ENCODE measurements at places on chromosomes 7 and 10. TPM values are rescaled to one million over a fixed set of nuclear protein-coding genes. Genes with fewer than 3 reads are reported as not detected.

- no peak for DNase-seq
These were observed 154.8 kb downstream of the RAPGEF5 start for GRCh38 chr7:22202141-22202540.

GRCh38 chr7:37642028-37642540 is 41.5 kb upstream of the GPR141 start:
- DNase-seq: no peak

GRCh38 chr10:10392511-10392910 is 625.2 kb upstream of the CELF2 start:
- no peak for DNase-seq

GRCh38 chr7:22174574-22174953 is 182.4 kb downstream of the RAPGEF5 start:
- DNase-seq: no peak

DNA sequence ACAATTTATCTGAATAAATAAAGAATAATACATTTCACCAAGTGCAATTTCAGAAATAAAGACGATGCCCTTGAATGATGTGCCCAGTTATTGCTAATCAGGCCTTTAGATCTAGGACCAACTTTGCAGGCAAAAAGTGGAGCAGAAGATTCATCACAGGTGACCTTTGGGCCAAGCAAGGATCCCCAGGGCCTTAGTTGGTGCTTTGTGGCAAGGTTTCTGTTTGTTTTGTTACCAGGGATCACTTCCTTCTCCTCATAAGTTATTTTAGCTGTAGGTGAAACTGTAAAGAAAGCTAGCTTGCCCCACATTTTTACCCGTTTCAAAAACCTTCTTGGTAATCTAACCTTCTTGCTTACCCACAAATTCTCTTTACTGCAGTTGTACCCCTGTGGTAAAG is 323.2 kb downstream of the NEBL start:
- DNase-seq: no peak

GRCh38 chr7:41917-42565 is 150.3 kb upstream of the FAM20C start:
- no peak for DNase-seq

GRCh38 chr7:130356876-130357611 is 12.4 kb downstream of the CPA5 start:
- DNase-seq: no peak

- peak; percentile 74 for DNase-seq
These were observed 94.0 kb downstream of the ELMO1 start for GRCh38 chr7:37354656-37355131.

DNA sequence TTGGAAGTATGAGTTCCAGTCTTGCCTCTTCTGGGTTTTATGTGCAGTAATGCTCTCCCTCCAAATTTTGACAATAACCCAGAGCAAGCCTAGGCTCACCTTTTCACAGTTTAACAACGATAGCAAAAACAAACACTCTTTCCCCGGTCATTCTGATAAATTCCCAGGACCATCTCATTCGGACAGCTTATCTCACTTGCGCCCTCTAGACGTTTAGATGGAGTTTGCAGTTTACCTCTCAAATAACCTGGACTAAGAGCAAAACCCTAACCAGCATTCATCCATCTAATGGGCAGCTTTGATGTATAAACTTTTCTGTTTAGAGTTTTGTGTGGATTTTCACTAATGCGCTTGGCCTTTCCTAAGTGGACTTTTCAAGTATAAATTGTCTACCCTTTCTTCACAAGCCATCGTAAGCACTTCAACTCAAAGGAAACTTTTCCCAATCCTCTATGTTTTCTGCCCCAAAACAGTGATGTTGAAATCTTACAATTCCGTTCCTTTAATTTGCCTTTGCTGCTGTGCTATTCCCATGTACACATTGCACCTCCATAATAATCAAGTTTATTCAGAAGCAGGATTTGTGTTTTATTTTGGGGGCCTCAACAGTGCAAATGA is 114.9 kb downstream of the HDAC9 start:
- no peak for DNase-seq

DNA sequence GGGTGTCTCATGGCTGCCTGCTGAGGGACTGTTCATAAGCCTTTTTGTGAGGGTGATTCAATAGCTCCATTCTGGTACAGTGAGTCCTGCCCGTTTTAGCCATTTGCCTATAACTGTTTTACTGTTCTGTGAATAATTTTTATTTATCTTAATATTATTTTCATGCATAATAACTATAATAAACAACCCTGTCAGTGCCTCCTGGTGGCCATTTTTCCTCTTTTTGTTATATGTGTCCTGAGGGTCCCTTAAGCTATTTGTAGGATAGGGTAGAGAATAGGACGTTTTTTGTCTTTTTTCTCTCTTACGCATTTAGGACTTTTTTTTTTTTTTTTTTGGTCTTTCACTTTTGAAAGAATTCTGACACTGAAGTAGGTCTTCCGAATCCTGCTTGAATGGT is 2.9 kb downstream of the C1QL3 start:
- DNase-seq: no peak

DNA sequence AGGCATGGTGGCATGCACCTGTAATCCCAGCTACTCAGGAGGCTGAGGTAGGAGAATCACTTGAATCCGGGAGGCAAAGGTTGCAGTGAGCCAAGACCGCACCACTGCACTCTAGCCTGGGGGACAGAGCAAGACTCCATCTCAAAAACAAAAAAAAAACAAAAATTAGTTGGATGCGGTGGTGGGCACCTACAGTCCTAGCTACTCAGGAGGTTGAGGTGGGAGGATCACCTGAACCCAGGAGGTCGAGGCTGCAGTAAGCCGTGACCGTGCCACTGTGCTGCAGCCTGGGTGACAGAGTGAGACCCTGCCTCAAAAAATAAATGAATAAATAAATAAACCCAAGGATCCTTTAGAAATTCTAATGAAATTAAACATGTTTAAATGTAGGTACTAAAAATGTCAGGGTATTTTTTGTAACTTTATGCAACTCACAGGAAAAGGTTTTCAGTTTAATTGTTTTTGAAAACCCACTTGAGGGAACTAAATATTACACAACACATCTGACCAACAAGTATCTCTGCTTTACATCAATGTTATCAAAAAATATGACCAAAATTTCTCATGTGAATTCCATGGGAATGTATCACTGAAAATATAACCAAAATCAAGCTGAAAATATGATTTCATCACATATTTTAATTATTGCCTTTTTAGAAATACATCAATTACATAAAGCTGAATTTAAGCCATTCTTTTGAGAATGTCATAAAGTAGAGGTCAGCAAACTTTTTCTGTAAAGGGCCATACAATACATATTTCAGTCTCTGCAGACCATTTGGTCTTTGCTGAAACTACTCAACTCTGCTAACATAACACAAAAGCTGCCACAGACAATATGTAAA is 23.9 kb downstream of the UPF2 start:
- DNase-seq: no peak

DNA sequence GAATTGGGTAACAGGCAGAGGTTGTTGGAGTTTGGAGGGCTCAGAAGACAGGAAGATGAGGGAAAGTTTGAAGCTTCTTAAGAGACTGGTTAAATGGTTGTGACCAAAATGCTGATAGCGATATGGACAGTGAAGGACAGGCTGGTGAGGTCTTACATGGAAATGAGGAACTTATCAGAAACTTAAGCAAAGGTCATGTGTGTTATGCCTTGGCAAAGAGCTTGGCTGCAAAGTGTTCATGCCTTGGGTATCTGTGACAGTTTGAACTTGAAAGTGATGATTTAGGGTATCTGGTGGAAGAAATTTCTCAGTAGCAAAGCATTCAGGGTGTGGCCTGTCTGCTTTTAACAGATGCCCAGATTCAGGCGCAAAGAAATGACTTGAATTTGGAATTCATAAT is 64.5 kb upstream of the EEPD1 start:
- no peak for DNase-seq

DNA sequence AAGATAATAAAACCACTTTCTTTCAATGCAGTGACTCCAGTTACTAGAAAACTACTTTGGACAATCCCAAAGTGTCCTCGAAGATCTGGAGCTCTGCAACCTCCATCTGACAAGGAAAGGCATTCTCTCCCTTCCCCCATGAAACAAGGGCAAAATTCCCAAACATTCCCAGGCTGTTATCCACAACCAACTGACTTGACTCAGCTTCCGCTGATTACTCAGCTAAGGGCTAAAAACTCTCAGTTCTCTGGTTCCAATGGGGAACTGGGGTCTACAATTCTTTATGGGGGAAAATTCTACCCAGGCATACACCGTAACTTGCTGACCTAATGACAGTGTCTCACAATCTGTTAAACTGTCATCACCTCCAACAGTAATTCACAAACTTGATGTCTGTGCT is 48.4 kb downstream of the SFMBT2 start:
- DNase-seq: no peak

DNA sequence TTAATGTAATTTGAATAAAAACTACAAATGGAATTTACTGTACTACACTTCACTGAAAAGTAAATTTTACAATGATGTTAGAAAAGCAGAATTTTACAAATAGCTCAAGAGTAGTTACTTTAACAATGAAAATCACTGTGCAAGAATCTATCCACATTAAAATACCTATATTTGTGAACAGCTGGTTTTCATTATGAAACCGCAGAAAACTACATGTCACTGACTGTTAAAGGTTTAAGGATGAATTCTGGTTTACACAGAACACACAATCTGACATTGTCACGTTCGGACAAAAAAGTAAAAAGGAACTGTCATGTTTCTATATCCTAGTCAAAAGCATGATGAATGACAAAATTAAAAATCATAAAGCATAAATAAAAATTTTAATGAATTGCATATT is 415.3 kb upstream of the PRKCQ start:
- DNase-seq: no peak

- DNase-seq: no peak
These were observed 177.3 kb upstream of the MBL2 start for GRCh38 chr10:52949899-52950298.

- no peak for DNase-seq
These were observed 182.6 kb upstream of the TMEM106B start for GRCh38 chr7:12028508-12028907.

DNA sequence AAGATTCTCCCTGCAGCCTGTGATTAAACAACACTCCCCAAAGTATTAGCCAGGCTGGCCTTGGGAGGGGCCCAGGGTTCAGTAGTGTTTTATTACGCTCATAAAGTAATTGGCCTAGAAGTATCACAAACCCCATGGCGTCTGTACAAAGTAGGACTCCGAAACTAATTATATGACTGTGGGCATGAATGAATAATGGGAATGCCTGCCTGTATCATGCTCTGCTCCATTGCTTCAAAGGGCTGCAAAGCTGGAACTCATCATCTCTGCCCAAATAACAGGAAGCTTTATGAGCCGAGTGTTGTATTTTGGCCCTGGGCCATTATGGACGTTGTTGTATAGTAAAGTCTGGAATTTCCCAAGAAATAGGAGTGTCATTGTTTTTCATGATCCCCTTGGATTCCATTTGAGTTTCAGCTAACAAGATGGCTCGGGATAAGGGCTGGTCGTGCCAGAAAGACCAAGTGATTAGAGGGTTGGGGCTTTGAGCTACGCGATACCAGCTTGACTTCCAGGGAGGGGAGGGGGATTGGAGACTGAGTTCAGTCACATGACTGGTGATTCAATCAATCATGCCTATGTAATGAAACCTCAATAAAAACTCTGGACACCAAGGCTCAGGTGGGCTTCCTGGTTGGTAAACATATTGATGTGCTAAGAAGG is 65.3 kb upstream of the NPTX2 start:
- no peak for DNase-seq

GRCh38 chr10:108556186-108556585 is 1367.1 kb downstream of the XPNPEP1 start:
- DNase-seq: no peak

DNA sequence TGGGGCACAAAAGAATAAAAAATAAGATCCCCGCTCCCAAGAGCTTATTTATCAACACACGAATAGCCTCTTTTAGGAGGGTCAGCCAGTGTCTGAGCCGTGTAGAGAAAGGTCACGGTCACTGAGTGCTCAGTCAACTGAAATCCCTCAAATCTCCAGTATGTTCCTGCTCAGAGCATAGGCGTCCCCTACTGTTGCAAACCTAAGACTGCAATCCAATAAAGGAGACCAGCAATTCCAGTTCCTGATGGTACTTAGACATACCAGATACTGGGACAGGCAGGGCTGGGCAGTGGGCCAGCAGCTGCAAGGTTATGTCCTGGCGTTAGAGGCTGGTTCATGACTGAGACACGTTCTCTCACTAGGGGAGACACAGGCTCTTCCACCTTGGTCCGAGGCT is 93.6 kb downstream of the CACNB2 start:
- DNase-seq: peak; percentile 66

GRCh38 chr7:134414109-134414508 is 44.8 kb downstream of the AKR1B1 start:
- no peak for DNase-seq

- DNase-seq: no peak
These were observed 135.8 kb downstream of the KMT2E start for GRCh38 chr7:105149827-105150226.

DNA sequence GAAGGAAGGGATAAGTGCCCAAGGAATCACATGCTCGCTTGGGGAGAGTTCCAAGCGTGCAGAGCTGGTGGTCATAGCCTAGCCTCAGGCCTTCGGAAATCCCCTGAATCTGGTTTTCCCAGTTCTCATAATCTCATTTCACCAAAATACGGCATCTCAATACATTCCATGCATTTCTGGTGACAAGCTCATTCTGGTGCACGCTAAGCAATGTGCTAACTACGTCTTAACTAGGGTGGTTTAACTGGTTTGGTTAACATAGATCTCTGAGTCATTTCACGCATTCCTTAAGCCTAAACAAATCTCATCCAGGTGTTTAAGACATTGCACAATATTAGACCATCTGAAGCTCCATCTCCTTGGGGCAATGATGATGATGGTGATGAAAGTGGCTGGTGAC is 72.9 kb upstream of the STEAP1B start:
- DNase-seq: no peak

GRCh38 chr10:21171936-21172541 is 274.9 kb upstream of the NEBL start:
- no peak for DNase-seq

DNA sequence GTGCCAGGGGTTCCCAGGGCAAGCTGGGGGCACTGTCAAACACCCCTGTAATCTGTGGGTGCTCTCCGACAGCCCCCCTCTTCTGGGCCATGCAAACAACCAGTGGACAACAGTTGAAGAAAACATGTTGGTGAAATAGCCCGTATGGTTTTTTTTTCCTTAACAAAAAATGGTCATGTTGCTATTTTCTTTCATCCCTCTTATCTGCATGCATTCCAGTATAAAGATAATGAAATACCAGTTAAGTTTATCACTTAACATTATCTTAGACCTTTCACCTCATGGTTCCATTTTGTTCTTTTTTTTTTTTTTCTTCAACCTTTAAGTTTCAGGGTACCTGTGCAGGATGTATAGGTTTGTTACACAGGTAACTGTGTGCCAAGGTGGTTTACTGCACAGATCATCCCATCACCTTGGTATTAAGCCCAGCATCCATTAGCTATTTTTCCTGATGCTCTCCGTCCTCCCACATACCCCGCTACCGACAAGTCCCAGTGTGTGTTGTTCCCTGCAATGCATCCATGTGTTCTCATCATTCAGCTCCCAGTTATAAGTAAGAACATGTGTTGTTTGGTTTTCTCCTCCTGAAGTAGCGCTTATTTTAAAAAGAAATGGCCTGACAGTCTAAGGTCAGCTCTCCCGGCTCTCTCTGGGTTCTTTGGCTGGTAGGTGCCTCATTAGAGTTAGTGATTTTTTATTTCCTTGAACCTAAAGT is 110.1 kb downstream of the NRP1 start:
- no peak for DNase-seq

The CHAT gene
- not detected for total RNA-seq

The FERD3L gene
- total RNA-seq: not detected

The ZRANB1 gene
- 27.0 TPM for total RNA-seq

The TAF5 gene
- total RNA-seq: 1.8 TPM

The PPP1R17 gene
- total RNA-seq: not detected

The OR13A1 gene
- total RNA-seq: not detected

The DNAJC12 gene
- 9.3 TPM for total RNA-seq

The UBE2D4 gene
- 53.8 TPM for total RNA-seq

The ARID5B gene
- total RNA-seq: 23.6 TPM

The LRRC18 gene
- not detected for total RNA-seq

The PDE6C gene
- total RNA-seq: not detected
